Hematopoietic multipotent progenitor cell treated with erythropoietin and hydrocortisone succinate and interleukin-3 and kit ligand, for 17 days (in vitro differentiated cells): ENCODE measurements at places on chromosomes 7 and 10.

GRCh38 chr7:110856704-110857103 lies 234.2 kb upstream of the LRRN3 start:
- DNase-seq, result no peak

GRCh38 chr10:25694206-25694933 lies 239.7 kb upstream of the MYO3A start:
- DNase-seq, result no peak

DNA sequence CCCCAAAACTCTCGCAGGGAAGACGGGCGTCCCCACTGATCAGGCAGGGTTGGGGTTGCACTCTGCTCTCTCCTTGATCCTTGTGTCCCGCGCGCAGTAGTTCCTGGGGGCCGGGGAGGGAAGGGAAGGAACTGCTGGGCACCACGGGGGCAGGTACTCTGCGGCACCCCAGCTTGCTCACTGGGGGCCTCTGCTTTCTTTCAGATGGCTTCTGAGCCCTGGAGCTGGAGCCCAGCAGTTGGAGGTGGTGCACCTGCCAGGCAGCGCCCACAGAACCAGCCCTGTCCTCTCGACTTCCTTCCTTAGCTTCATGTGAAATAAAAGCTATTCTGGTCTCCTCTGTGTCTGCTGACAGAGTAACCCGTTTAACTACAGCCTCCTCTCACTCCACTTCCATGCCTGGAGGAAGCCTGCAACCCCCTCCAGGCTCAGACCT lies 12.2 kb downstream of the PLAC9 start:
- DNase-seq, result no peak

DNA sequence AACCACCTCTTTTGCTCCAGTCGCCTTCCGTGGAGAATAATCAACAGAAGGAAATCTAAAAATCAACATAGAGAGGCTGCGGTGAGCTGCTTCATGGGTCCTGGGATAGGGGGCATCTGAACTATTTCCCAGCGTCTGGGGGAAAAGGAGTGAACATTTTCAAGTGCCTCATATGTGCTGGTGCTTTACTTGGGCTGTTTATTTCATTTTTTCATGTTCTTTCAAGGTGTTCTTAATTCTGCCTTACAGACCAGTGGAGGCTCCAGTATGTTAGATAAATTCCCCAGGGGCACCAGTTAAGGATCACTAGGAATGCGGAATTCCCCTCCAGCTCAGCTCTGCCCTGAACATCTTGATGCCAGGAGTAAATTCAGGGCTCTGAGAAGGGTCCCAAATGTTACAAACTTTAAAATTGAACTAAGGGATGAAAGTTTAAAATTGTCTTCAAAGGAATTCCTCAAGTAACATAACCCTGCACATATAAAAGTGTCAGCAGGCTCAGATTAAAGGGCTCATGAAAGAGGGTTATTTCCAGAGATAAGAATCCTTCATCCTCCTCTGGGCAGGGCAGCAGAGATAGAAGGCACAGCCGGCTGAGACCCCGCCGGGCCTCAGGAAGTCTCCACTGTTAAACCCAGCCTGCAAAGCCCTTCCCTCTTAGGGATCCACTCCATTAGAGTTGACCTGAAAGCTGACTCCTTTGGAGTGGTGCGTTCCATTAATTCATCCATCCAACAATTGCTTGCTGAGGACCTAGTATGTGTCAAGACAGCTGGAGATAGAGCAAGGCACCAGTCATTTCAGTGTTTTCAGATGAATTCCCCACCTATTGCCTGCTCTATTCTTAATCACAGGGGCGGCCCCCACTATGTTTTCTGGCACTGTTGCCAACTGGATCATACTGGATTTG lies 345.8 kb downstream of the KCNMA1 start:
- no peak for DNase-seq

DNA sequence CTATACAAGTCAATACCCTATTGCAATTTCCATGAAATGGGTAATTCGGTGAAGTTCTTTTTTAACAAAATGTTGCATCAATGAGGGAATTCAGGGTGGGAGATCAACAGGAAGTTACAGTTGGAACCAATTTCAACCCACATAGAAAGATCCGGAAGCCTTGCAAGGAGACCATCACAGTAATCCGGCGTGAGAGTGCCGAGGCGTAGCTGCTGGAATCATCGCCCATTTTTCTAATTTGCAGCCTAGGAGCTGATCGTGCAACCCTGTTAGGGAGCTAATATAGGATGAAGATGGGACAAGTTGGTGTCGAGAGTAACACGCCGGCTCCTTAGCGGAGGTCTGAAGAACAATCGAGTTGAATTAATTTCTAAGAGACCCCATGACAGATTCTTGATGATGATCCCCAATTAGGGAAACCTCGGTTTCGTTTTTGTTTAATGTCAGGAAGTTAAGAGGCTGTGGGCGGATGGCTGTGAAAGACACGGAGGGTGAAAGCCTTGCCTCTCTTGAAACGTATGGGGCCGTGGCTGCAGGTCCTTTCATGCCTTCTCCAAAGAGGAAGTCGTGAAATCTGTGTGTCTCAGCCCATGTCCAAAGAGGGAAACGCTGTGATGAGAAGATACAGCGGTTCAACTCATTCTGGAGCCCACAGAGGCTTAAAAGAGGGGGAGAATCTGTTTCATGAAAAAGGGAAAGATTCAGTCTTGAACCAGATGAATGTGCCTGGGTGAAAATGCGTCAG lies 51.2 kb upstream of the CARD11 start:
- no peak for DNase-seq

DNA sequence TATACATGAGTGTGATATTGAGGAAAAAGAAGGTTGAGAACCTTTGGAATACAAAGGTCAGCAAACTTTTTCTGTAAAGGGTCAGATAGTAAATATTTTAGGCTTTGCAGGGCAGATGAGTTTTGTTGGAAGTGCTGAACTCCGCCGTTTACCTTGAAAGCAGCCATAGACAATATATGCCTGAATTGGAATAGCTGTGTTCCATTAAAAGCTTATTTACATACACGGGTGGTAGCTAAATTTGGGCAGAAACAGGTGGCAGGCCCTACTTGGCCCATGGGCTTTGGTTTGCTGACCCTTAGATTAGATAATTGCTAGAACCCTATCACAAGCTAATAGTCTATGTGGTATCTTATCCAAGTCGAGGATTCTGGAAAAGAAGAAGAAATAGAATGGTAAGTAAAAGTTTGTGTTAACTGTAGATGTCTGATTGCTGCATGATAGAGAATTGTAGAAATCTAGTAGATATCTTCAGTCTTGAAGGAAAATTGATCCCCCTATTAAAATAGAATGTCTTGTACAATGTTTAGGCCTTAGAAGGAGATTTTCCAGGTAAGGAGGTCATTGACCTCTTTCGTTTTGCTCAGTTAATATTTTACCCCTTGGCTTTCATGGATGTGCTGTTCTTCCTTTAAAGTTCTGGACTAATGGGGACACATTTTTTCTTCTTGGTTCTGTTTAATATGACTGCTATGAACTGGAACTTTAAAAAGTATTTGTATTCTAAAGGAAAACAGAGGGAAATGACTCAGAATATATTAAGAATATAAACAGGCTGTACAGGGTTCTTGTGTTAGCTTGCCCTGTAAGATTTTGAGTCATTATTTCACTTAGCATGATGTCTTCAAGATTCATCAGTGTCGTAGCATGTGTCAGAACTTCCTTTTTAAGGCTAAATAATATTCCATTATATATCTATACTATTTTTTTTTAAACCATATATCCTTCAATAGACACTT lies 8.0 kb downstream of the RBM33 start:
- DNase-seq, result no peak

DNA sequence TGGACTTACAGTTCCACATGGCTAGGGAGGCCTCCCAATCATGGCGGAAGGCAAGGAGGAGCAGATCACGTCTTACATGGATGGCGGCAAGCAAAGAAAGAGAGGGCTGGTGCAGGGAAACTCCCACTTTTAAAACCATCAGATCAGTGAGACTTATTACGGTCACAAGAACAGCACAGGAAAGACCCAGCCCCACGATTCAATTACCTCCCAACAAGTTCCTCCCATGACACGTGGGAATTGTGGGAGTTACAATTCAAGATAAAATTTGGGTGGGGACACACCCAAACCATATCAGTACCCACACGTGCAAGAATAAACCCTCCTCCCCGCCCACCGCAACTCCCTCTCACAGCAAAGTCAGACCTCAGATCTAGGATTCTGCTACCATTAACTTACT lies 4.5 kb upstream of the AIFM2 start:
- peak; percentile 54 for DNase-seq

GRCh38 chr10:110239892-110240291 lies 32.5 kb downstream of the MXI1 start:
- DNase-seq, result no peak

GRCh38 chr7:19930051-19930450 lies 156.6 kb upstream of the TMEM196 start:
- no peak for DNase-seq

DNA sequence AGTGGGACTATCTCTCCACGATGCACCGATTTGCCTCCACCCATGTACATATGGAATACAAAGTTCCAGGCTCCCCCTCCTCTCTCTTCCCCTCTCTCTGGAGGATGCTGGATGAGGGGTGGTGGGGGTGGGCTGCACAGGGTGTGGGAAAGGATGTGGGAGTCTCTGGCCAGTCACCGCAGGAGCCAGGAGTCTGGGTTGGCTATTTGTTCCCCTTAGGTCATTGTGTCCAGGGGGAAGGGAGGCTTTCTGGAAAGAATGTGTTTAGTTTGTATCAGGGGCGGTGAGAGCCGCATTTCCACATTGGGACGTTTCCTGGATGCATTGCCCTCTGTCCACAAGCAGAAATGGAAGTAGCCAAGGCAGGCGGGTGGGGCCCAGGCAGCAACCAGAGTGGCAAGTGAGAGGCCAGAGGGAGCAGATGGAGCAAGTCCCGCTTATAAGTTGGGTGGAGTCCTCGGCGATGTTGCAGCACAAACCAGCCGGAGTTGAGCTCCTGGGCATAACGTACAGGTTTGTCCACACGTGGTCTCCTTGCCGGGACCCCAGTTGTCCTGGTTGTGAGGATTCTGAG lies 63.3 kb downstream of the ZNF777 start:
- no peak for DNase-seq

GRCh38 chr7:74104702-74105101 lies 21.1 kb downstream of the LIMK1 start:
- no peak for DNase-seq

GRCh38 chr10:69089638-69090599 lies 2.0 kb downstream of the SRGN start:
- DNase-seq, result peak; percentile 53

DNA sequence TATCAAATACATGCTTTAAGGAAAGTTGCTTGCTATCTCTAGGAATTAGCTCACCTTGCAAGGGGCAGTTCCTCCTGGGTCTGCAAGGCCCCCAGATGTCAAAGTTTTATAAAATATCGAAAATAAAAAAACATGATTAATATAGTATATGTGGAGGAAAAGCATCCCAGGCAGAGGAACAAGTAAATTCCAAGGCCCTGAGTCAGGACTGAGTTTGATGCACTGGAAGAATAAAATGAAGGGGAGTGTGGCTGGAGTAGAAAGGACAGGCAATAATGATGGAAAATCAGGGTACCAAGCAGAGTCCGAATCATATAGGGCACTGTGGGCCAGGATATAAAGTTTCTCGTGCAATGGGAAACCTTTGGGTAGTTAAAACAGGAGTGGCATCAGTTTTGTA lies 112.4 kb upstream of the EEPD1 start:
- no peak for DNase-seq

DNA sequence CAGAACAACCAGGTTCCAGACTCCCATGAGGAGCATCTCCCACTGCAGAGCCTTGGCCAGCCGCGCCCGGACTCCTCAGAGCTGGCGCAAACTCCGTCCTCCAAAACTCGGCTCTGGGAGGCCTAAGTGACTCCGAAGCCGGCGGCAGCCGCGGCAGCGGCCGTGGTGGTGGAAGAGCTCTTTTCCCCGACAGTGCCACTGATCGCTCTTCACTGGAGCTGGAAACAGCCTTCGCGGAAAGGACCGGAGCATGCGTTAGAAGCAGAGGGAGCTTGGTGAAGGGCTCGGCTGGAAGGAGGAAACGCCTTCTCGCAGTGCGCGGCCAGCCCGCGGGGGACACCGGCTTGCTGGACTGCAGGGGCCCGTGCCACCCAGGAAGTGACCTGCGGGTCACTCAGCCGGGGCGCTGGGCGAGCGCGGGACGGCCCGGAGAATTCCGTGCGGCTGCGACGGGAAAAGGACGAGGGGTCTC lies 5.0 kb upstream of the HOXA13 start:
- no peak for DNase-seq

DNA sequence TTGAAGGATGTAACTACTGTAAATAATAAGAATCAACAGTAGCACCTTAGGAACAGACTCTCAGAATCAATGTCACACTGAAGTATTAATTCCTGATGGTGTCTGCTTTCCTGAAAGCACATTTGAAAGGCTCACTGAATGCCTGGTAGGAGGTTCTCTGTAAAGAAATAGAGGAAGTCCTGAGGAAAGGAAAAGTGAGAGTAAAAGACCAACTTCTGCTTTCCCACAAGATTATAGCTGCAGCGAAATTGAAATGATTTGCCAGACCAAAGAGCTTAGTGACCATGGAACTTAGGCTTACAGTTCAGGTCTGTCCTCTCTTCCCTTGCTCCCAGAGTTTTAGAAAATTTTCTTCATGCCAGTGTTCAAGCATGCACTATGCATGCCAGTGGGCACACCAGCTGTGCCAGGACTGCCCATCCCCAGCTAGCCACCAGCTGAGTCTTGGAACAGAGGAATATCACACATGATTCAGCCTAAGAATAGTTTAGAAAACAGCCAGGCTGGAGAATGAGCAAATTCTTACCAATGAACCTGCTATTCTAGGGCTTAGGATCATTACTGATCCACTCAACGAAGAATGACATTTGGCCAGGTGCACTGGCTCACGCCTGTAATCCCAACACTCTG lies 123.2 kb downstream of the HERPUD2 start:
- no peak for DNase-seq

GRCh38 chr7:33591490-33591889 lies 313.8 kb upstream of the BMPER start:
- DNase-seq, result no peak

GRCh38 chr10:102396730-102397151 lies 1.2 kb downstream of the NFKB2 start:
- DNase-seq, result no peak

DNA sequence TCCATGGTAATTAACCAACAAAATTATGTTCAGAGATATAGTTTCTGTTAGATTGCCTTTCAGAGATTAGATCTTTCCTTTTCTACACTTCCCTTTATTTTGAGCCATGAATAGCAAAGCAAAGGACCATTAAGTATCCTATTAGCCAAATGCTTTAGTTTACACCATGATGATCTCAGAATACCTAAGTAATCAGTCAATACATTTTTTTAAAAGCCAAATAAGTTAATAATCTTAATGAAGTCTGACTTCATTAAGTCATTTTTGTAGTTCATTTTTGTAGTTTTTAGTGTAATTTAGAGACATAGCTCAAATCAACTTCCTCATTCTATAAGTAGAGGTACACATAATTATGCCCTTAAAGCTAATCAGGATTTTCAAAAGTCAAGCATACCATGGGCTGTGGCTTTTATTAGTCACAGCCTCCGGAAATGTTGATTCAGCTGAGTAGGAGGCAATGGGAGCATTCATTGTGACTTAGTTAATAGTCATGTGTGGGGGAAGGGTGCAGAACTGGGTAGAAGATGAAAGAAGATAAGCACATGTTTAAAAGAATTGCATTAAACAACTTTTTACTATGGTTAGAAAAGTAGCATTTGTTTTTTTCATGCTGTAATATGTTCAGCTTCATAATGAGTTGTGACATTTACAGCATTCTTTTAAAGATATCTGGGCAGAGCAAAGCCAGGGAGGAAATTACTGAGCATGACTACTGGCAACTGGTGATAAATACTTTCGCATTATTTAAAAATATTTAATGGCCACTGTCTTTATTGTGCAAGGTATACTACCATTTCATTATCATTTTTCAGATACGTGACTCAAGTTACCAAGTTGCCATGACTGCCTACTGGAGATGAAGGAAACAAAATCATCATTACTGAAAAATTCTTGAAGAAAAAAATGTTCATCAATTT lies 57.3 kb upstream of the CCDC71L start:
- no peak for DNase-seq
